ENCODE measurements at places on chromosomes 16 and 17.
A peak's percentile ranks its signal among the peaks of the same experiment; 100 is the strongest.

DNA sequence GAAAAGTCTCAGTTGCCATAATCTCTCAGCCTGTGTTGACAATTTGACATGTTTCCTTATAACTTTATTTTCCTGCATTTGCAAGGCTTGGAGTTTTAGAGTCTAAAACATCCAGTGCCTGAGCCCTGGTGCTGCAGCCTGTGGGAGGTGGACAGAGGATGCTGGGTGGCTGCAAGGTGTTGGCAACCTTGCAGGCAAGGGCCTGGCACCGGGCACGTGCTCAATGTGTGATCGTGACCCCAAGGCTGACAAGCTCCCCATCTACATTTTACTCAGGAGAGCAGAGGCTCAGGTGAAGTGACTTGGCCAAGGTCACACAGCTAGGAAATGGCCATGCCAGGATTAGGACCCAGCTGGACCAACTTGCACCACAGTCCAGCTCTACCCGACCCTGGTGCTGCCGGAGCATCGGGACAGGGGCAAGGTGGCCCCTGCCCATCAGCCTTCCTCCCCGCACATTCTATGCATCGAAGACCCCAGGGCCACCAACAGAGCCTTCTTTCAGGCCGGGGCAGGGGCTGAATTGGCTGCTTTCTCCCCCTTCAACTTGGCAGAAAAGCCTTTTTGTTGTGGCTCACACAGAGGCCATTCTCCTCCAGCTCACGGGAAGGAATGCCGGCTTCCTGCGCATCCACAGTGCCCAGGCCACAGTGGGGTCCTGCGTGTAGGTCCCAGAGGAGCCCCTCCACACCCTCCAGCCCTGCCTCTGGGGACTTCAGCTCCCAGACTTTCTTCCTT is 23.1 kb downstream of the MMP15 start:
- DNase-seq = no peak

DNA sequence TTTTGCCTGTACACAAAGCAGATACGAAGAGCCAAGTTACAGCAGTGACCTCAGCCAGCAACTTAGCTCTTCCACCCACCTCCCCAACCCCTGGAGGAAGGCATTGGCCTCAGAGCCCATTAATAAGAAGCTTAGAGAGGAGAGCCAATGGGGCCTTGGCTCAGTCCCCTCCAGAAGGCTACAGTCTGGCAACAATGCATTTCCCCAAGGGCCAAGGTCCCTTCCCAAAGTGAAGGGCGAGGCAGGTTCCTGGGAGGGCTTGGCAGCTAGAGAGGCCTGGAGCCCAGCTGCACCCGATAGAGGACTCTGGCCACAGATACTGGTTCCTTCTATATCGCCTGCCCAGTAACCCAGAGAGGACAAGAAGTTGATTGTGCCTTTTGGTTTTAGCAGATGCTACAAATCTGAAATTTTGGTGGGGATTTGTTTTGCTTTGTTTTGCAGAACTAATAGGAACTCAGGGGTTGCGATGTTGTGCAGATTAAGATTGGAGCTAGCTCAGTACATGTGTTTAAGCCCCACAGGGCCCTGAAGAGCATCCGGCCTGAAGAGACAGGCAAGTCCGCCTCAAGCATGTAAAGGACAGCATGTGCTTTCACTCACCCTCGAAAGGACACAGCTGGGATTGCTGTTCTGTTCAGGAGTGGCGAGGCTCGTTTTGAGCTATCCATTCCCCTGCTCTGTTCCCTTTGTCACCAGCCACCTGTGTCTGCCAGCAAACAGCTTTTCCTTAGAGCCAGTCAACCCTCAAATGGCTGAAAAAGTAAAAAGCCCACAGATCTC is 12.0 kb upstream of the PNPO start:
- DNase-seq = no peak

GRCh38 chr17:42989726-42990652 is 8.2 kb upstream of the RPL27 start:
- no peak for DNase-seq

DNA sequence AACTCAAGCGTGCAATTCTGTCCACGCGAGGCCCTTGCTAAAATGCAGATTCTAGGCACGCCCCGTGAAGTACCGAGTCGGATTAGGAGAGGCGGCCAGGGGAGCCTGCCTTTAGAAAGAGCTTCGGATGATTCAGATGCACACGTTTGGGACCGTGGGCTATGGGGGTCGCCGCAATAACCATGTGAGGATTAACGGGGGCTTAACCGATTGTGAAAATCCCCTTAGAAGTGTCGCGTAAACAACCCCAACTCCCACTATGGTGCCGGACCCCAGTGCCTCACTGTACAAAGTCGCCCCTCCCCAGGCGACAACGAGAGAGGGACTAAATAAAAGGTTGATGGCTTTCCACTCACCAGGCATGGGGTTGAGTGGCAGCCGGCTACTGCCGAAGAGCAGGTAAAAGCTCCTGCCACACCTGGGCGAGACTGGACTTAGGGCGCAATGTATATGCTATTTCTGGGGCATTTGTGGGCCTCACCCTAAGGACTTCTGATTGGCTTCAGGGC is 635 bp upstream of the SP2 start:
- no peak for DNase-seq

- no peak for DNase-seq
Measured at GRCh38 chr16:19776147-19776546, 58.1 kb downstream of the IQCK start.

DNA sequence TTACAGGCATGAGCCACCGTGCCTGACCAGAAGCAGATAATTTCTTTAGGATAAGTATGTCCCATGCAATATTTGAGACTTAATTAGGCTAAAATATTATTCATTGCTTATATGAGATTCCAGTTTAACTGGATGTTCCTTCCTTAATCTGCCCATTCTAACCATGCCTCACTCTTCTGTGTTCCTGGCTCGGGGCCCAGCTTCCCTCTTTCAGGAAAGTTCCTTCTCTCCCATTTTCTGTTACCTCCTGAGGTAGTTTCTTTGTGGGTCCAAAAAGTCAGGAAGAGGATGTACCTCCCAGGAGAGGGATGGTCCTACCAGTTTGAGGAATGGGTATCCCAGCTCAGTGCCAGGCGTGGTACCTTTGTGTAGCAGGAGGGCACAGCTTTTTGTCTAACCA is 23.3 kb downstream of the UNK start:
- DNase-seq = no peak

DNA sequence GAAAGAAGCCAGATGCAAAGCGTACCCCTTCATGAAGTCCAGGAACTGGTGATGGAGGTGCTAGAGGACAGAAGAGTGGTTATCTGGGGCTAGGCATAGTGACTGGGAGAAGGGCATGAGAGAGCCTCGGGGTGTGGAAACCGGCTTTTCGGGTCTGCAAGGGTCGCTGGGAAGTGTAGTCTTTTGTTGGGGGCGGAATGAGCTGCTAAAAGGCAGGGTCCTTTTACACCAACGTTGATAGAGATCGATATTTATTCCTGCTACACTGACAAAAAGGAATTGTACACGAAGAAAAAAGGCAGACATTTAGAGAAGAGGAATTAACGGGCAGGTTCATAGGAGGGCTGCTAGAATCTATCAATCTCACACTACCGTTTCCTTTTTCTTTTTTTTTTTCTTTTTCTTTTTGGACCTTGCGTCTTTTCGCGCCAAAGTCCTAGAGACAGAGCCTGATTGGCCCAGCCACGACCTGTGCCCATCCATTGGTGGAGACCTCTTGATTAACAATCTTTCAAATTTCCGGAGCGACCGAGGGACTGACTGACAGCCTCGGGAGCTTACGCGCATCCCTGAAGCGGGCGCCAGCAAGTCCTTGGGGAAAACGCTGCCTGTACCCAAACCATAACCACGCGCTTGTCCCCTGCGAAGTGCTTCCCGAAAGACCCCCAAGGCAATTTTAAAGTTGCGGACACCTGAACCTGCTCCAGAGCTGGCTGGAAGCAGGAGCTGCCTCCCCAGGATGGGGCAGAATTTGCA is 27.7 kb upstream of the DHRS7B start:
- no peak for DNase-seq

DNA sequence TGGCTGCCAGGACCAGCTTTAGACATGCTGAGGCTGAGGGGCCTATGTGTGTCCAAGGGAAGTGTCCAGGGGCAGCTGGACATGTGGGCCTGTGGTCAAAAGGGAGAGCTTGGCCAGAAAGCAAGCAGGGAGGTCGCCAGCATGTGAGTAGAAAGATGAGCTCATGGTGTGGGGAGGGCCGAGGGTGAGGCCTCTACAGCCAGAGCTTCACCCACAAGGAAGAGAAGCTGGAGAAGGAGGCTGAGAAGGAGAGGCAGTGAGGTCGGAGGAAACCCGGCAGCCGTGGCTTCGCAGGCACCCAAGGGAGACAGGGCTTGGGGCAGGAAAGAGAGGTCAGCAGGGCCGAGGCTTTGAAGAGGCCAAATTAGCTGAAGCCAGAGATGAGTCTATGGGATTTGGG is 4.0 kb upstream of the HSD11B2 start:
- no peak for DNase-seq

GRCh38 chr17:34601416-34601815 is 22.0 kb downstream of the TMEM132E start:
- no peak for DNase-seq

DNA sequence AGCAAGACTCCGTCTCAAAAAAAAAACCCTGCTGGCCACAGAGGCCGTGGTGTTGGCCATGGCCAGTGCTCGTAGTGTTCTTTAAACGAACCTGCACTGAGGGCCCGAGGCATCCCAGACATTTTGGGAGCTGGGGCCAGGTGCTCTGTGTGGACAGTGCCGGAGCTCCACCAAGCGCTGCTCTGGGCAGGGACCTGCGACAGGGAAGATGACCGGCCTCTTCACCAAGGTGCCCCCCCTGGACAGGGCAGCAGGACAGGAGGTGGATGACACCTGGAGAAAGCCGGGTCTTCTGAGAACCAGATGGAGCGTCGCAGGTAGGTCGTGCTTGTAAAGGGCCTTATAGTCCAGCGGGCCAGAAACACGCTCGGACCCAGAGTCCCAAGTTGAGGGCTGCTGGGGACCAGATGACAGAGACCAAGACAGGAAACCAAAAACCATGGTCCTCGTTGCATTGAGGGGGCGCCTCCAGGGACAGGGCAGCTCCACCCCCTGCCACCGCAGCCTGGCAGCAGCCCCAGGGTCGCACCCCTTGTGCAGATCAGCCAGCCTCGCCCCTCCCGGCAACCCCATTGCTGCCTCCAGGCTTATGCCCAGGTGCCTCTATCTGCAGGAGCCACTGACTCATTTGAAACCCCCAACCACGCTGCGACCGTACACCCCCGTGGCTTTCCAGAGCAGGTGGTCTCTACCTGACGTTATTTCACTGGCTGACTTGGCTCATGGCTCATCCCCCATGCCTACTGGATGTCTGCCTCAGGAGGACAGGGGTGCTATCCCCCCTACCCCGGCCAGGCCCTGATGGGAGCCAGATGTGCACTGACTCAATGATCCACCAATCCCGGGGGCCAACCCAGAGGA is 4.2 kb upstream of the NTN3 start:
- no peak for DNase-seq

DNA sequence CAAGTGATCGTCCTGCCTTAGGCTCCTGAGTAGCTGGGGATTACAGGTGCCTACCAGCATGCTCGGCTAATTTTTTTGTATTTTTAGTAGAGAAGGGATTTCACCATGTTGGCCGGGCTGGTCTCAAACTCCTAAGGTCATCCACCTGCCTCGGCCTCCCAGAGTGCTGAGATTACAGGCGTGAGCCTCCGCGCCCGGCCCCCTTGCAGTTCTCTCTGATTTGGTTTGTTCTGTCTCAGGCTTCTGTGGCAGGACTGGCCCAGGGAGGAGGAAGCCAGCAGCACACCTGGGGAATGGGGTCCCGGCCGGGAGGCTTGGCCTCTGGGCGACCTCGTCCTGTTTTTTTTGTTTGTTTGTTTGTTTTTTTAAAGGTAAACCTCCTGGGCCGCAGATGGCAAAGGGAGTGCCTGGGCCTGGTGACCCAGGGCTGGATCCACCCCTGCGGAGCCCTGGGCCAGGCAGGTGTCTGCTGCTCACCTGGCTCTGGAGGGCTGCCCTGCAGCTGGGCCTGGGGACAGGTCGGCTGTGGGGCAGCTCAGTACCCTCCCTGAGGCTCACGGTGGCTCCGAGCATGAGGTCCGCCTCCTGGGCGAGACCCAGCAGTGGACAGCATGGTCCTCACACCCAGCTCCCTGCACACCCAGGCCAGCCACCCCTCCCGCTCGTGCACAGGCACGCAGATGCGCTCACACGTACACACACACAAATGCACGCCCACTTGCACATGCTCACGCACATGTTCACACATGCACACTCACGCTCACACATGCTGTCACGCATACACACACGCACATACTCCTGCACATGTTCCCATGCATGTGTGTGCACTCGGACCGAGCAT is 3.3 kb upstream of the NUDT16L1 start:
- no peak for DNase-seq

GRCh38 chr17:66469890-66470289 is 167.5 kb downstream of the PRKCA start:
- no peak for DNase-seq

GRCh38 chr16:13856811-13857511 is 63.0 kb upstream of the ERCC4 start:
- no peak for DNase-seq

- DNase-seq = no peak
Measured at GRCh38 chr17:47225436-47225858, 16.3 kb downstream of the MYL4 start.

DNA sequence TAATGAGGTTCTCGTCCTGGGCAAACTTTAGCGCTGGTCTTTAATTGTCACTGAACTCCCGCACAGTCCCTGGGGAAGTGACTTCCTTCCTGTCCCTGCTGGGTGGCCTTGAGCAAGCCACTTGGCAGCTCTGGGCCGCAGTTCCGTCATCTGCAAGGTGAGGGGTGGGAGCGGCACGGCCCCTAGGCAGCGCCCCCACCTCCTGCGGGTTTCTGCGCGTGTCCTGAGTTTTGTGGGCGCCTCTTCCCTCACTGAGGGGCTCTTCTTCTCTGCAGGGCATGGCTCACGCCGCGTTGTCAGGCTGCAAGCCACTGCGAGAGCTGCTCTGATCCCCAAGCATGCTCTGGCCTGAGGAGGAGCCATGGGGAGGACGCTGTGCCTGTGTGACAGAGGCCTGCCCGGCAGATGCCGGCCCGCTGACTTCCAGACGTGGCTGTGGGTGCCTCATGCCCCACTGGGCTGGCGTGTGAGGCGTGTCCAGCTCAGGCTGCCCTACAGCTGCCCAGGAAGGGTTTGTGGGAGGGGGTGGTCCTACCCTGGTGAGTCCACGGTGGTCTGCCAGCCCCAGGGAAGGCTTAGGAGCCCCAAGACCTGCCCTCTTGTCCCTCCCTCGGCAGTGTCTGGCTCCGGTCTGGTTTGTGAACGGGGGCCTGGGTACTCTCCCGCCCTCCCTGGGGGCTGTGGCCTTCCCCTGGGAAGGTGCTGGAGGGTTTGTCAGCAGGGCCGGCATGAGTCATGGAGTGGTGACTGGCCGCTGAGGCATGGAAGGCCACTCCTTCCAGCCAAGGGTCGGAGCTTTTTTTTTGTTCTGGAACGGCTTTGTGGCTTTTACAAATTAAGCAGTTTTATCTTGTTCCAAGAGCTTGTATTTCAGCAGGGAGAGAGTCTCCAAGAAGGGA is 182.0 kb downstream of the SEC14L1 start:
- DNase-seq = peak; percentile 78

GRCh38 chr17:64685705-64686104 is 23.6 kb upstream of the SMURF2 start:
- no peak for DNase-seq

GRCh38 chr16:66660422-66661209 is 35.9 kb downstream of the CMTM4 start:
- DNase-seq = no peak
